ENCODE measurements at places on chromosomes 7 and 10.

DNA sequence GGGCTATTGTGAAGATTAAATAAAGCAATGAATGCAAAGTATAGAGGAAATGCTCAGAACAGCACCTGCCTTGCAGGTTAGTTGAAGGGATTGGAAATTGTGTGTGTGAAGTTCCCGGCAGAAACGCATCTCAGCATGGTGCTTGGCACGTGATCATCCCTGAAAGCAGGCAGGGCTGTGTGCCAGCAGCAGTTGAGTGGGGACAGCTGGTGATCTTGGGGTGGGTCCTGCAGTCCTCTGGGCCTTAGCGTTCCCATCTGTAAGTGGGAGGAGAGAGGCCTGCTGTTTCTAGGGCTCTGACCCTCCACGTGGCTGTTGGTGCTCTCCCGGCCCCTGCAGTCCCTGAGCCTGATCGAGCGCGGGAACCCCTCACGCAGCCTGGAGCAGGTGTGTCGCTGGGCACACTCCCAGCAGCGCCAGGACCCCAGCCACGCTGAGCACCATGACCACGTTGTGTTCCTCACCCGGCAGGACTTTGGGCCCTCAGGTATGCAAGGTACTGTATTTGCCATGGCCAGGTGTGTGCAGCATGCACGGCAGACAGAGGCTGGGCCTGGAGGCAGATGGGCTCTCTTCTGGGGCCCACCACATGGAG, 55.3 kb downstream of the TBATA start:
- no peak for DNase-seq

DNA sequence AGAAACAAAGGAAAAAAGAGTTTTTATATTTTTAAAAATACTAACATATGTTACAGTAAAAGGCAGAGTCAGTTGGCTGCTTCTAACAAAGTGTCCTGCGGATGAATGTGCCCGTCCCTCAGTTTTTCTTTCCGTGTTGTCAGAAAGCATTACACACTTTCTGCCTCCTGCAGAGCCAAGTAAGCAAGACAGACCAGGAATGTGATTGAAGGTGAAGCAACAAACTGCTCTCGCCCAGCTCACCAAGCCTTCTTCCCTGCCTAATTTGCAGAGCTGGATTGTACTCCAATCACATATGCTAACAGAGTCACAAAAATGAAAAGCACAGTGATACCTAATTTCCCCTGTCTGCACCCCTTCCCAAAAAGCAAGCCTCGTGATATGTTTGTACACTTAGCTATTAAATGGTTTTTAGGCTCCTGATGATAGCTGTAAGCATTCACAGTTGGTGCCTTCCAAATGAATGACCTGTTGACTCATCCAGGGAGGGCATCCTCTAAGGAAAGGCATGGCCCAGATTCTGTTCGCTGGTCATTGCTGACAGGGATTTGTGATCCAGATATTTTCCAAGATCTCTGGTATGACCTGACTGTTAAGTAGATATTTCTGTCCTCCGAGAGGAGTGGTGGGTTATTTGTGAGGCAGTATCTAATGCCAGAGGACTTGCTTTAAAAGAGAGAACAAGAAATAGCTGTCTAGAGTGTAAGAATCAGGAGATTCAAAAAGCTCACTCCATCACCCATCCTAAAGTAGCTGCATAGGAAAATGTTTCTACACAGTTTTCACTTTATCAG, 187.3 kb upstream of the PLXDC2 start:
- DNase-seq: no peak

- DNase-seq: no peak
These were observed 11.7 kb upstream of the HILPDA start for GRCh38 chr7:128443831-128444600.

DNA sequence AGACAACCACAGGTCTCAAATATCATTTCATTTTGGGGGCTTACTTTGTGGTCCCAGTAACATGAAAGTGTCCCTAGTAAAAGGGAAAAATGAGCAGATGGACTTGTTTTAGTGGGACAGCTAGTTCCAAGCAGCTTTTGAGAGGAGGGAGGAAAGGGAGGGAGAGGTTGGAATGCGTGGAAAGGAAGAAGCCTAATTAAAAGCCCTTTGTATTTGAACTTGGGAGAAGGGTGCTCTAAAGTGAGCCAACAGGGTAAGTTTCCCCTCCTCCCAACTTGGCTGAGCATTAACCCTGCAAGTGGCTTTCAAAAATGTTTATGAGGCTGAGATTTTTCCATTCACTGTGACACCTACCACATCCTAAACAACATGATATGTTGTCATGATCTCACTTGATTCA, 38.8 kb upstream of the LYZL1 start:
- DNase-seq: no peak
